ENCODE measurements at places on chromosomes 5 and 9.

DNA sequence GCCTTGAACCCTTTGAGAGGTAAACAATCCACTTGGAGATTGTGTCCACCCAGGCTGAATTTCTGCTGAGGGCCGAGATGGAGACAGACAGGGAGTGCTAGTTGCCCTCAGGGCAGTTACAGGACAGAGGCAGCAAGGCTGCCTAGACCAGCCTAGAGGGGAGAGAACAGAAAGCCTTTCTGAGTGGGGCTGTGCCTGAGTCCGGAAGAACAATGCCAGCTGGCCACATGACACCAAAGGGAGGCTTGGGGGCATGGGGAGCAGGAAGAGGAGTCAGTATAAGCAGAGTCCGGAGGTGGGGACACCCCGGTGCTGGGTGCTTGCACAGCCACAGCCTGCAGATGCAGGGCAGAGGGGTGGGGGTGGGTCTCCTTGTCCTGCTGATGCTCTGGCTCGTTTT, 145.7 kb downstream of the CFAP90 start:
- DNase-seq = no peak

- DNase-seq = peak; percentile 92
Measured at GRCh38 chr5:33310451-33310850, 130.3 kb upstream of the TARS1 start.

- DNase-seq = no peak
Measured at GRCh38 chr9:33113799-33114547, 37.5 kb upstream of the SMU1 start.

DNA sequence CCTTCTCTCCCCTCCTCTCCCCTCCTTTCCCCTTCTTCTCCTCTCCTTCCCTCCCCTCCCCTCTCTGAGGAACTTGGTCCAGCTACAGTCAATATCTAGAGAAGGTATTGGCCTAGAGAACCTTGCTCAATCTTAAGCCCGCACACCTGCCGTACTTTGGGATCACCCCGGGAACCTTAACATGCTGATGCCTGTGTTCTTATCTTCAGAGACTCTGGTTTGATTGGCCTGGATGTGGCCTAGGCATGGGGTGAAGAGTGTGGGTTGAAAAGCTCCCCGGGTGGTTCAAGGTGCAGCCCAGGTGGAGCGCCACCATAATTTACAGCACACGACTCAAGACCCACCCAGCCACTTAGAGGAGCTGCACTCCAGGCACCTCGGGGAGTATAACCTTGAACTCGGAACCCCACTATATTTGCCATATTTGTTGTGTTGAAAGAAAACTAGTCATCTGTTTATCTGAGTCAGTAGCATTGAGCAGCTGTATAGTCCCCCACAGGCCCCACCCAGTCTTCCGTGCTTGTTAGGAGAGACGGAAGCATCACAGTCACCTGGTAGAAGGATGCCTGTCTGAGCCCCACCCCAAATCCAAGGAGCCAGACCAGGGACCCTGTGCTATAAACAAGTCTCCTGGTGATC, 14.4 kb upstream of the PHF19 start:
- DNase-seq = no peak

- DNase-seq = peak; percentile 8
Measured at GRCh38 chr5:133848341-133848811, 120.0 kb downstream of the C5orf15 start.

GRCh38 chr9:32899761-32900160, 101.7 kb downstream of the APTX start:
- DNase-seq = no peak

GRCh38 chr5:120052916-120053828, 410.9 kb upstream of the PRR16 start:
- DNase-seq = no peak

Data from fibroblast of skin of back (primary cell).